Testis (tissue), 5 donors: ENCODE measurements at places on chromosomes 2 and 18. TPM values are rescaled to one million over a fixed set of nuclear protein-coding genes. Genes with fewer than 3 reads are reported as not detected.

- no peaks in the 10 kb centered on the region for H3K36me3 ChIP-seq
- no peaks in the 10 kb centered on the region for H3K27me3 ChIP-seq
- no peak overlapping the region for H3K27ac ChIP-seq
- no peak overlapping the region for H3K4me3 ChIP-seq
- H3K4me1 ChIP-seq = no peaks in the 10 kb centered on the region
- no peak for DNase-seq
Observed at GRCh38 chr2:70042246-70042645, 45.0 kb upstream of the PCBP1 start.

- H3K27me3 ChIP-seq = no peaks in the 10 kb centered on the region
- no peak overlapping the region for H3K27ac ChIP-seq
- H3K4me1 ChIP-seq = peaks cover 22% of the 10 kb centered on the region
- no peaks in the 10 kb centered on the region for H3K36me3 ChIP-seq
- no peak overlapping the region for H3K4me3 ChIP-seq
- DNase-seq = no peak
Observed at GRCh38 chr2:237431372-237431771, 17.4 kb upstream of the COL6A3 start.

DNA sequence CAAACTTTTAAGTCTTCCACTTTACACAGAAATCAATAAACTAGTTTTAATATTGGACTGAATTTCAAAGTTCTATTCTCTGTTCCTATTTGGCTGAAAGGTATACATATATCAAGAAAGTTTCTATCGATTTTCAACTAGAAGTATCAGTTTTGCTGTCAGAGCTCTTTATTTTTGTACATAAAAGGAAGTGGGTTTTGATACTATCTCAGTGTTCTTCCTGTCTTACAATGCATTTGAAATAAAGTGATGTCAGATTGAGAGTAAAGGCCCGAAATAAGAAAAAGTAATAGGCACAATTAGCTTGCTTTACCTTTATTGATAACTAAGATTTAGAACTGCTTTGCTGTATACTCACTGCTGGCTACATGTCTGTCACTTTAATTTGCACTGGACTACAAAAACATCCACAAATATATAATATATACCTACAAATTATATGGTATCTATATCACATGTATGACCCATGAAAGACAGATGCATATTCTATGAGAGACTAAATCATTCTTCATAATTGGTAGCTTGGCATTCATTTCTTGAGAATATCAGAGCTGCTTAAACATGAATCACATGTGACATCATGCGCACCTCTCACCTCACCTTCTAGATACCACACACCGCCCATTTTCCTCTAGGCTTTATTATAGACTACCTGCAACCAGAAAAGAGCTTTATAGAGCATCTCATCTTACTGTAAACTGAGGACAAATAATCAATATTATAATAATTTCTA lies 83.6 kb downstream of the ASXL2 start:
- no peak overlapping the region for H3K4me3 ChIP-seq
- H3K4me1 ChIP-seq = no peaks in the 10 kb centered on the region
- H3K36me3 ChIP-seq = no peaks in the 10 kb centered on the region
- H3K27ac ChIP-seq = no peak overlapping the region
- H3K27me3 ChIP-seq = no peaks in the 10 kb centered on the region

HOXD10 gene
- 3.3 TPM for total RNA-seq

DNA sequence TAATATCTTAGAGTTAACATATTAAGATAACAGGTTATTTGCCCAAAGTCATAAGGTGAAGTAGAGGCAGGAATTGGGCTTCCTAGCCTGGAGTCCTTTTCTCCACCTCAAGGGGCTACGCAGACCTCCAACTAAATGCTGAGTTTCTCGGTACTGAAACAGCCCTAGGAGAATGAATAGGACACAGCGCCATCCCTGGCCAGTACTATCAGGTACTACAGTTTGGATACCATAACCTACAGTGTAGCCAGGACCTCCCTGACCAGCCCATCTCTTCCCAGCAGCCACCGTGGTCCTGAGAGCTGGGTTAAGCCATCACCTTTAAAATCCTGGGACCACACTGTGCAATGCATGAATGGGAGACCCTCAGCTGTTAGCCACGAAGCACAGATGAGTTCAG lies 15.7 kb downstream of the CASP8 start:
- H3K4me1 ChIP-seq = no peaks in the 10 kb centered on the region
- no peak overlapping the region for H3K4me3 ChIP-seq
- H3K27ac ChIP-seq = no peak overlapping the region
- H3K27me3 ChIP-seq = no peaks in the 10 kb centered on the region

- no peak overlapping the region for H3K4me3 ChIP-seq
- no peaks in the 10 kb centered on the region for H3K27me3 ChIP-seq
- peaks cover 8% of the 10 kb centered on the region for H3K4me1 ChIP-seq
- no peak overlapping the region for H3K27ac ChIP-seq
- DNase-seq = no peak
Observed at GRCh38 chr2:201972621-201973255, 60.9 kb upstream of the FZD7 start.

DNA sequence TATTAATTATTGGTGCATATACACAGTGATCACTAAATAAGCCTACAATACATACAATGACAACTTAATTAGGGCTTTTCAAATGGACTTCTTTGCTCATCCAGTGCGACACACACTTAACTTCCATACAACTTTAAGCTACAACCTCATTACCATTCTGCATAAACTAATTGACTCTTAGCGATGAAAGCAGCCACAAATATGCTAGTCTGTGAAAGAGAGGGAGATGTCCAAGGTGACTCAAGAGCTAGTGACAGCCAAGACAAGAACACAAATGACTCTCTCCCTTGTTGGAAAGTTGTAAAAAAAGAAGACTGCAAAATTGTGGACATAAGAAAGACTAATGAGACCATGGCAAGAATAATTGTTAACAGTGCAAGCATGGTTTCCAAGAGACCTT lies 264.8 kb downstream of the ARHGAP15 start:
- no peak overlapping the region for H3K27ac ChIP-seq
- H3K4me1 ChIP-seq = no peaks in the 10 kb centered on the region
- no peaks in the 10 kb centered on the region for H3K36me3 ChIP-seq
- H3K4me3 ChIP-seq = no peak overlapping the region
- no peak for DNase-seq

DNA sequence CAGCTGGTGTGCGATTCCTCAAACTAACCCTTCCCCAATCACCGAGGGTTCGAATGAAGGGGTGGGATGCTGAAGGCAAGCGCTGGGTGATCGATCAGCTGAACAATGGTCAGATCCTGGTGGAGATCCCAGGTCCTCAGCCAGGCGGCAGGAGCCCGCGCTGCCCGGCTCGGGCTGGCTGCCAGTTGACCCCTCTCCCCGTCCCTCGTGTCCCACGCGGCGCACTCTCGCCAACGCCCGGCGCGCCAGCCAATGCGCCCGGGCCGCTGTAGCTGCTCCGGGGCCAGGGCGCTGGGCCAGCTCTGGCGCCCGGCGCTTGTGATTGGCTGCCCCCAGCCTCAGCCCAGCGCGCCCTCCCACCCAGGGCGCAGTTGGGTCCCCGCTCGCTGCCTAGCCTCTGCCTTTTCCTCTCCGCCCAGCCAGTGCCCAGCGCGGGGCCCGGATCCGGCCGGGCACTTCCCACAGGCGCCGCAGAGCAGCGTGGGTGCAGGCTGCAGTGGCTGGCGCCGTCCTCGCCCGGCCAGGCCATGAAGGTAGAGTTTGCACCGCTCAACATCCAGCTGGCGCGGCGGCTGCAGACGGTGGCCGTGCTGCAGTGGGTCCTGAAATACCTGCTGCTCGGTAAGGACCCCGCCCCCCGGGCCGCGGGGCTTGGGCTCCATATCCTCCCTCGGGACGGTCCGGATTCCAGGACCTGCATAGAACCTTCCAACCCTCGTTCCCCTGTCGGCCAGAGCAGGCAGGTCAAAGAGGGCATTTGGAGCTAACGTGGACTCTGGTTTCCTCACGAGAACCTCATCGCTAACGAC lies at the start of gene MOGAT1:
MOGAT1 (plus strand) TSS at position 400 of the 809 bp plus-strand sequence; CDS start at position 528, 128 bp downstream.
- peaks cover 3% of the 10 kb centered on the region for H3K4me1 ChIP-seq
- H3K27me3 ChIP-seq = no peaks in the 10 kb centered on the region
- peak; percentile 23 for DNase-seq
- H3K36me3 ChIP-seq = no peaks in the 10 kb centered on the region

DNA sequence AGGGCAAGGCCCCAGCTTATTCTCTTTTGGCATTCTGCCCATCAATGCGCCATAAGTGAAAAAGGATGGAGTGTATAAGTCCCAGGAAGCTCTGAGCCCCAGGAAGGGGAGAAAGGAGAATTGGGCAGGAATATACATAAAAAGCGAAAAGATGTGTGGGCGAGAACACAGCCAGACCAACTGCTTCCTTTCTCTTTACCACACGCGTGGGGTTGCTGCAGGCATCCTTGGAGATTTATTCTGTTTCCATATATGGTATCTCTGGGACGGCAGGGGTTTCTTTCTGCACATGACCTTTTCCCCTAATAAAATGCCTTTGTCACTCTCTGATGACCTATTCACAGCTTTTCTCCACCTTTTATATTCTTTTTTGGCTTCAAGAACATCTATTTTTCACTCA lies 440.5 kb downstream of the NBAS start:
- DNase-seq = no peak
- H3K36me3 ChIP-seq = no peaks in the 10 kb centered on the region
- H3K27ac ChIP-seq = no peak overlapping the region
- peaks cover 3% of the 10 kb centered on the region for H3K4me1 ChIP-seq
- no peaks in the 10 kb centered on the region for H3K27me3 ChIP-seq
- H3K4me3 ChIP-seq = no peak overlapping the region

- no peak for DNase-seq
- no peak overlapping the region for H3K27ac ChIP-seq
- no peaks in the 10 kb centered on the region for H3K27me3 ChIP-seq
- peaks cover 5% of the 10 kb centered on the region for H3K4me1 ChIP-seq
- H3K36me3 ChIP-seq = no peaks in the 10 kb centered on the region
Observed at GRCh38 chr2:42241517-42241916, 72.4 kb downstream of the EML4 start.

GRCh38 chr2:102834523-102835273 lies 72.9 kb downstream of the TMEM182 start:
- no peak for DNase-seq
- no peaks in the 10 kb centered on the region for H3K4me1 ChIP-seq
- H3K36me3 ChIP-seq = no peaks in the 10 kb centered on the region
- no peak overlapping the region for H3K27ac ChIP-seq
- H3K27me3 ChIP-seq = no peaks in the 10 kb centered on the region

DNA sequence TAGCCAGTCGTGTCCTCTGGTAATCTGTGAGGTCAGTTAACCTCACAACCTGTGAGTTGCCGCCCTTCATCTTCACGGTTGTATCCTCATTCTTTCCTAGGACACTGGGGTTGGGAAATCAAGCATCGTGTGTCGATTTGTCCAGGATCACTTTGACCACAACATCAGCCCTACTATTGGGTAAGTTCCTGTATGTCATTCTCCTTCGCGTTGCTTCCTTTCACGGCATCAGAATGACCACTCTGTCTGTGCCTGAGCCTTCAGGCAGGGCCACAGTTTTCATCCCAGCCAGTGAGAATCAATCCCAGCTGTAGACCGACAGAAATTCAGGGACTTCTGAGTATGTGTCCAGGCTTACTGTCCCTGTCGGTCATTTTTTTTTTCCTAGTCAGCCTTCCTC lies 67.1 kb downstream of the RAB31 start:
- H3K4me1 ChIP-seq = peaks cover 17% of the 10 kb centered on the region
- no peak overlapping the region for H3K4me3 ChIP-seq
- peak overlapping the region; percentile 32 for H3K27ac ChIP-seq

- no peak overlapping the region for H3K27ac ChIP-seq
- no peaks in the 10 kb centered on the region for H3K27me3 ChIP-seq
- H3K4me3 ChIP-seq = no peak overlapping the region
- no peaks in the 10 kb centered on the region for H3K4me1 ChIP-seq
- no peaks in the 10 kb centered on the region for H3K36me3 ChIP-seq
- DNase-seq = no peak
Observed at GRCh38 chr2:195734395-195734794, 77.4 kb downstream of the SLC39A10 start.

- no peak overlapping the region for H3K27ac ChIP-seq
- H3K27me3 ChIP-seq = no peaks in the 10 kb centered on the region
- no peaks in the 10 kb centered on the region for H3K4me1 ChIP-seq
- no peak for DNase-seq
Observed at GRCh38 chr18:8503248-8503647, 106.0 kb upstream of the RAB12 start.

DNA sequence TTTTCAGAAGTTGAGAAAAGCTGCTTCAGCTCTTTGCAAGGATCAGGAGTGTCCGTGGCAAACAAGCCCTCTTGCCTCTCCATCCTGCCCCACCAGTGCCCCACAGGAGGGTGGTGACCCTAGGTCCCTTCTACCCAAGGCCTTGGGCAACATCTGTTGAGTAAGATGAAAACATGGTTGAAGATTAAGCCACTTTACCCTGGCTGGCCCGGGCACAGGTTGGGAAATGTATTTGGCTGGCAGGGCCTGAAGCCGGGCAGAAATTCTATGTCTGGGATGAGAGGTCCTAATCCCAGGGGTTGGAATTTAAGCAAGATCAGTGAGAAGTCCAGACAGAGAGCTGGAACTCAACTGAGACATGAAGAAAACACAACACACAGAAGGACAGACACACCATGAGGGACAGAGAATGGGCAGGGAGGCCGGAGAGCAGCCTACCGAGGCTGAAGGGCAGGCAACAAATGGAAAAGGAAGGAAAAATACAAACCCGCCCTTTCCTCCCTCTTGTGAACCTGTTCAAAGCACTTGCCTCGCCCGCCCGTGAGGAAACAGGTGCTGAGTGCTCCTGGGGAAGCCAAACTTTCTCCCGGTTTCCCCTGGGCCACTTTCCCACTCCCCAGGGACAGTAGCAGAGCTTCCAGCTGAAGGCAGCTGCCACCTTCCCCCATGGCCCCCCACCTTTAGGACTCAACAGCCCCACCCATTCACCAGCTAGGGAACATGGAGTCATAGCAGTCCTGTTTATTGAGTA lies 86.1 kb downstream of the TNS1 start:
- H3K27ac ChIP-seq = no peak overlapping the region
- H3K4me3 ChIP-seq = no peak overlapping the region
- H3K27me3 ChIP-seq = no peaks in the 10 kb centered on the region
- H3K4me1 ChIP-seq = peaks cover 92% of the 10 kb centered on the region
- H3K36me3 ChIP-seq = no peaks in the 10 kb centered on the region

RAB27B gene
- 0.93 TPM for total RNA-seq

- no peaks in the 10 kb centered on the region for H3K27me3 ChIP-seq
- no peaks in the 10 kb centered on the region for H3K36me3 ChIP-seq
- H3K4me3 ChIP-seq = no peak overlapping the region
- DNase-seq = no peak
- H3K27ac ChIP-seq = no peak overlapping the region
Observed at GRCh38 chr2:149687052-149687427, 99.5 kb upstream of the MMADHC start.

FNDC4 gene
- 23.5 TPM for total RNA-seq

GRCh38 chr2:7557376-7557775 lies 640.2 kb downstream of the RNF144A start:
- H3K4me3 ChIP-seq = no peak overlapping the region
- H3K27ac ChIP-seq = no peak overlapping the region
- H3K27me3 ChIP-seq = no peaks in the 10 kb centered on the region
- no peak for DNase-seq
- no peaks in the 10 kb centered on the region for H3K4me1 ChIP-seq
